Suppressor macrophage treated with lipopolysaccharide for 4 hours (primary cell): ENCODE measurements at places on chromosomes 1 and 21.

DNA sequence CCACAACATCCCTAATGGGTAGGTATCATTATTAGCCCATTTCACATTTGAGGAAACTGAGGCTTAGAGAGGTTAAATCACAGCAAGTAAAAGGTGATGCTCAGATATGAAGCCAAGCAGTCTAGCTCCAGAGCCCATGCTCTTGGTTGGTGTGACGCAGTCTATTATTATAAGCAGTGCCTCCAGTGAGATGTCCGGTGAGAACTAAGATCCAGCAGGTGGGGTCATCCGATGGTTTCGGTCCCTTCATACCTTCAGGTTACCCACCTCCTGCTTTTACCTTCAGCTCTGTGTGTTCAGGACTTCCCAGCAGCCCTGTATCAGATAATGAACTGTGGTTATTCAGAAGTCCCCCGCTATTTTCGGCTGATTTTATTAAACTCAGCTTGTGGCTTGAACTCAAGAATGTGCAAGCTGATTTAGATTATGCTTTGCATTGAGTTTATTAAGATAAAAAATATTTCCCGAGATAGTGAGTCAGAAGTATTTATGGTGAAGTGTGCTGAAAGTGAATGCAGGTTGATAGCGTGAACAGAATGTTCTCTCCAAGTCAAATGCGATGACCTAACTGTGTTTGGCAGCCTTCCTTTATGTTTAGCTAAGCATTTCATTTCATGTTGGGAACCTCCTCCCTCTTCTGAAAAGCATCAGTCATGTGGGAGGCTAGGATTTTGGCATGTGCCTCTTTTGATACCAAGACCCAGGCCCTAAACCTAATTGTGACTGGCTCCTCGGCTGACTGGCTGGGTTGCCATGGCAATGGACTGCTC is 160.9 kb upstream of the UBE2U start:
- no peak for DNase-seq

DNA sequence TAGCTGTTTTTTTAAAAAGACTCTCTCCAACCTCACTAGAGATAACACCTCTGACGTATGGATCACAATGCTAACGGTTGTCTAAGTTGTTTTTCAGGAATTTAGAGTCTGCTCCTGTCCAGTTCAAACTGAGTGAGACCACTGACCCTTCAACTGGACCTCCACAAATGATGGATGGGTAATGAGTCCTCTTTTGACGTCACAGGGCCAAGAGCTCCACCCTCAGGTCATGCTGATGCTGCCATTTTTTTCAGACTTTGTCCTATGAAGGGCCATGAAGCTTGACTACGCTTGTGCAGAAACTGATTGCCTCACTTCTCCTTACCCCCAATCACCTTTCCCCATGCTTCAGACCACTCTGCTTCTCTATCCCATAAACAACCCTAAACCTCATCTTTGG is 16.6 kb downstream of the GRIK3 start:
- no peak for DNase-seq

GRCh38 chr1:11654137-11654938 is at the start of the genes FBXO2 and FBXO44:
FBXO2 (minus strand) TSS chr1:11654429; CDS start chr1:11654340, 89 bp downstream.
FBXO44 (plus strand) TSS chr1:11654877; CDS start chr1:11655836, 959 bp downstream.
- peak; percentile 33 for DNase-seq

DNA sequence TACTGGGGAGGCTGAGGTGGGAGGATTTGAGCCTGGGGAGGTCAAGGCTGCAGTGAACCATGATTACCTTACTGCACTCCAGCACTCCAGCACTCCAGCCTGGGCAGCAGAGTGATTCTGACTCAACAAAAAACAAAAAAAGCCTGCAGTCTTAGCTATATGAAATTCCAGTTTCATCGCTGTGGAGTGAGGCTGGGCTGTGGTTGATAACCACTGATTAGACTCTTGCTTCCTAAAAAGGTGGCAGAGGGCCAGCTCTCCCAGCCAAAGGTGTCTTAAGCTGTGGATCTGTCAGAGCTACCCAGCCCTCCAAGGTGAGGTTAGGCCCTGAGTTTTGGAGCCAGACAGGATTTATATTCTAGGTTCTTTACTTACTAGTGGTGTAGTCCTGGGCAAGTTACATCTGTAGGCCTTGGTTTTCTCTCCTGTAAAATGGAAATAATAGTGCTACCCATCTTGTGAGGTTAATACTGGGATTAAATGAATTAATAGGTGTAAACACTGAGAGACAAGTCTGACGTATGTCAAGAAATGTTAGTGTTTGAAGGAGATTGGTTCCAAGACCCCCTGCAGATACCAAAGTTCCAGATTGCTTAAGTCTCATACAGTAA is 35.9 kb downstream of the TMCC2 start:
- DNase-seq: no peak

- peak; percentile 29 for DNase-seq
Measured at GRCh38 chr1:32619701-32620485, 30.5 kb downstream of the ZBTB8OS start.

GRCh38 chr1:8870103-8870502 is 8.4 kb downstream of the ENO1 start:
- DNase-seq: no peak

GRCh38 chr1:69120817-69121216 is 446.9 kb upstream of the LRRC7 start:
- no peak for DNase-seq

- no peak for DNase-seq
Measured at GRCh38 chr1:219812086-219812485, 116.3 kb downstream of the SLC30A10 start.

GRCh38 chr1:232830661-232831060 is 25.4 kb downstream of the MAP10 start:
- no peak for DNase-seq

DNA sequence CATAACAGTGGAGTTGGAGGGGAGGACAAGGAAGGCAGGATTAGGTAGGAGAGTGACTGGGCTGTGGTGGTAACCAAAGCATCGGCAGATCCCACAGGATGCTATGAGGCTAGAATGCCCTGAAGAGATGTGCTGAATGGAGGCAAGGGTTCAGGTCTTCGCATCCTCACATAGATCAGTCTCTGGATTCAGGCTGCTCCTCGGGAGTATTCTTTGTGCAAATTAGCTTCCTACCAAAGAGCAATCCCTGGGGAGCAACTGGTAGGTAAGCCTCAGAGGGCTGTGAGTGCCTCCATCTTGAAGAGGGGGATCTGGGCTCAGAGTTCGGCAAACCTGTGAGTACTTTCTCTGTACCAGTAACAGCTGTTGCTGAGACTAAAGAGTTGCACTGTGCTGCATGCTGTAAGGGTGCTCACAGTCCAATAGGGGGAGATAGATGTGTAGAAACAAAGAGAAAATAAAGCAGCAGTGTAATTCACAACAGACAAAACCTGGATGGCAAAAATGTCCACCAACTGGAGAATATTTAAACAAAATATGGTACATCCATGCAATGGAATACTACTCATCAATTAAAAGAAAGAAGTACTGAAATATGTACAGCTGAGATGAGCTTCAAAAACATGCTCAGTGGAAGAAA is 322.4 kb upstream of the DEPDC1 start:
- no peak for DNase-seq

GRCh38 chr1:39452081-39452480 is 39.4 kb upstream of the BMP8A start:
- no peak for DNase-seq

DNA sequence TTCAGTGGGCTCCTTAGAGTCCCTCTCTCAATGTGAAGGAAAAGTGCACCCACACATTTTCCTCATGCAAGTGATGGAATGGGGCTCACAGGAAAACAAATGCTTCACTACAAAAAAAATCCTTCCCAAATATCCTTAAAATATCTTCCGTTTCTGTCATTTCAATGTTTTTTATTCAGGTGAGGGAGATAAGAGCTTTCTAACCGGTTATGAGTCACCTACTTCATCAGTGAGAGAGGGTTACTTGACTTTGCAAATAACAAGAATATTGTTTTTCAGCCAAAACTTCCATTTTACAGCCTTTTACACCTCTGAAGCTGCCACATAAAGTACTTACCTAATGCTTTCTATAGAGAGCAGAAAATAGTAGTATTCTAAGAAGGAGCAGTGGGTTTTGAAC is 98.3 kb upstream of the CD55 start:
- DNase-seq: no peak

DNA sequence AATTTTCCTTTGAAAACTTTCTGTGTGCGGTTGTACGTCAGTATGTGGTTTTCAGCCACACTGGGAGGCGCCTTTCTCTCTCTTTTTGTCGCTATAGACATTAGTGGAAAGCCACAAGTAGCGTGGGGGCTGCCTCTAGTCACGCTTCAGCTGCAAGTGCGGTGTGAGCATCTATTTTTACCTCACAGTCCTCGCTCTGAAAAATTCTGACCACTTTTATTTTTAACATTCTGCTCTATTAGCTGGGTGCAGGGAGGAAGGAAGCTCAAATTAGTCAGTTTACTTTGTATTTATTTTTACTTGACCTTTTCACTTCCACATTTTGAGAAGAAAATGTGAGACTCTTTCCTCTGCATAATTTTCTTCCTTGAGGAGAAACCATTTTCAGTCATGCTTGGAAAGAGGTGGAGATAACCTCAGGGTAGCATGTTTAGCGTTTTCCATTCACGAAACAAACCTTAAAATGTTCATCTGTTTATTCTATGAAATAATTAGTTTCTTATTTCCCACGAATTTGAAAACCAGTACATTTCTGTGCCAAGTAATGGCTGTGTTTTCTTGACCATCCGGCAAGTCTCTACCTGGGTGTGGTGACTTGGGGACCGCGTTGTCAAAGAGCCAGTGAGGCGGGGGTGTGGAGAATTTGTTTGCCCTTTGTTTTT is 35.6 kb downstream of the ADARB1 start:
- DNase-seq: peak; percentile 55

- peak; percentile 33 for DNase-seq
Measured at GRCh38 chr1:150973836-150974579, 627 bp downstream of the CERS2 start.

DNA sequence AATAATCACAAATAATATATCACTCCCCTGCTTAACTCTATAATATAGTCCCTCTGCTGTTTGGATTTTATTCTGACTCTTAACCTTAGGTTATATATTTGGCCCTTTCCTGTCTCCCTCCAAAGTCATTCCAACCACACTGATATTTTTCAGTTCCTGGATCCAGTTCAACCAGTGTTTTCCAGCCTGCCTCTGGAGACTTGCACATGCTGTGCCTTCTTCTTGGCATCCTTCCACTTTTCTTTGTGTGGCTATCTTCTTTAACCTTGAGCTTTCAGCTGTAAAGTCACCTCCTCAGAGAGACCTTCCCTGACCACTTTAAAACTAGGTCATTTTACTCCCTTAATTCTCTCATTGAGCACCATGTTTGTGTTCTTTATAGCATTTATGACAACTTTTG is 19.4 kb downstream of the CERS2 start:
- DNase-seq: no peak

- no peak for DNase-seq
Measured at GRCh38 chr1:24853649-24854048, 76.4 kb downstream of the RUNX3 start.

DNA sequence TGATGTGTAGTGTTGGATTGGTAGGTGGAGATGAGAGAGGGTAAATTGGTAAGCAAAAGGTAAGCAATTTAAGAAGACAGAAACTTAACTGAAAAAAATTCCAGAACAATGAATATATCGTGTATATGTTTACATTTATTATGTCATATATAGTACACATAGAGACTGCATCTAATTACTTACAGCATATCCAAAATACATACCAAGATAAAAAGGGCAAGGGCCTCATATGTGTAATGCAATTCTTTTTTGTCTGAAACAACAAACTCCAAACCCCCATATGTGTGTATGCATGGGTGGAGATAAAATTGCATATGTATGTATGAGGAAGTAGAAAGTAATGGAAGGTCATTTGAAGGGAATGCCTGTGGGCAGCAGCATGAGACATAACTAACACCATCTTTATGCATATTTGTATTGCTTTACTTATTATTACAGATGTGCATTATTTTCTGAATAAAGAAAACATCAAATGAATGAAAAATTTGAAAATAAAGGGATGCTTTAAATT is 4.3 kb downstream of the KRTAP20-3 start:
- no peak for DNase-seq

GRCh38 chr1:115596080-115596780 is 45.5 kb upstream of the VANGL1 start:
- DNase-seq: no peak

- DNase-seq: no peak
Measured at GRCh38 chr1:67952071-67952470, 98.4 kb downstream of the DIRAS3 start.

- DNase-seq: peak; percentile 65
Measured at GRCh38 chr1:59026472-59026948, 242.7 kb upstream of the JUN start.

- DNase-seq: no peak
Measured at GRCh38 chr1:151815716-151816327, 10.6 kb upstream of the LINGO4 start.

DNA sequence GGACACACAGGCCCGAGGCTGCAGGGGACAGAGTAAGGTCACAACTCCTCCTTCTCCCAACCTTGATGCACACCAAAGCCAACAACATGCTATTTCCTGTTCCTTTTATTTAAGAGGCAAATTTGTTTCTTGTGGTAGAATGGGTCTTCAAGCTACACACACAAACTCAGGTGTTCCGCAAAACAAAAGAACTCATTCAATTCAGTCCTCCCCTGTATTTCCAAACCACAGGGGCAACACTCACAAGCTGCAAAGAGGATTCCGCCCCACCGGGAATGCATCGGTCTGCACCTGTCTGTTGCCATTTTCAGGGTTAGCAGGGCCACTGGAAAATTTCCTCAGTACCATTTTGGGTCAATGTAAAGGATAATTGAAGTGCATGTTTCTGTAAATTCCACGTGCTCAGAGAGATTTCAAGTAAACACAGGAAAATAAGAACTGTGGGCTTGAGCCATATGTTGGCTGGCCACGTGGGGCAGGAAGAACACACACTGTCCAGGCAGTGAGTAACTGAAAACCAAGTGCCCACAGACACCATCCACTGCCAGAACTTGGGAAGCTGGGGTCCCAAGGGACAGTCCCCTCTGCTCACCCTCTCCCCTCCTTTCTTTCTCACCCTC is 145.2 kb upstream of the ERG start:
- no peak for DNase-seq

DNA sequence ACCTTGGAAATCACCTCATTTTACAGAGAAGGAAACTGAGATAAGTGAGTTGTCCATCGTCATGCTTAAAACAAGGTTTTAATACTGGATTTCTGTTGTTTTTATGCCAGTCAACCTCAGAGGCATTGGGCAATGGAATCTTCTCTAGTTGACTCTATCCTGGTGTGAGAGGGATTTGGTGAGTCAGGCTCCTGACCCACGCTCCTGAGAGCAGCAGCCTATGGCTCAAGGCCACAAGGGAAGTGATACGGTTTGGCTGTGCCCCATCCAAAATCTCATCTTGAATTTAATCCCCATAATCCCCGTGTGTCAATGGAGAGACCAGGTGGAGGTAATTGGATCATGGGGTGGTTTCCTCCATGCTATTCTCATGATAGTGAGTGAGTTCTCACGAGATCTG is 90.1 kb downstream of the TLR5 start:
- no peak for DNase-seq
